Iris pigment epithelial cell (primary cell): ENCODE measurements at places on chromosomes 1 and 21.
A peak's percentile ranks its signal among the peaks of the same experiment; 100 is the strongest.

DNA sequence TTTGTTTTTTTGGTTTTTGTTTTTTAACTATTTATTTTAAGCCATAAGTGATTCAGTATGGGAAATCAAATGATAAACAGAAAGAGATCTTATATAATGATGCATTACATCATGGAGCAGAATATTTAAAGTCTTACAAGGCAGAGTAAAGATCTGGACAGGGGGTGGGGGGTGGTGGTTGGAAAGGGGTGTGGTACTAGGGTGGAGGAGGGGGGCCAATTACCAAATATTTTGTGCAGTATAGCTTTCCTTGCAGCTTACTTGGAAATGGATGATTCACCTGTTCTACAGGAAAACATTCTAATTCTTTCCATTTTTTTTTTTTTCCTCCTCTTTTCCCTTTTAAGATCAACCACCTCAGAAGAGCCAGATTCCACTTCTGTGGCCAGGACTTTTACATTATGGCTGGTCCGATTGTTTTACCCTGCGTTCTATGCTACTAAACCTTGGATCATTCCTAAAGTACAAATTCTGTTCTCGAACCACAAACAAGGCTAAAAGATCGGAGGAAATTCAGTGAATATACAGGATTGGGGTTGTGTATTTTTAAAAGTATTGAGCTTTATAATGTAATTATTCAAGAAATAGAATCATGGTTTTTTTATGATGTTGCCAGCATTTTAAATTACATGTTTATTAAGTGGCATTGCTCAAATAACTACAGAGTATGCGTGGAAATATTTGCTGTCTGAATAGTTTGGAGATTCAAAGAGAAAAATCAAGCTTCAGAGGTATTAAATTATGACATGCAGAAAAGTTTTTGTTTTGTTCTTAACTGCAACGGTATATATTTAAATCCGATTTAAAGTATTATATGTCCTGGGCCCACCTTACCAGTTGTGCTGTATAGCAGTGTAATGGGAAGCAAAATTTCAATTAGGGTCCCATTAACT is 859.5 kb downstream of the USP25 start:
- DNase-seq: no peak

DNA sequence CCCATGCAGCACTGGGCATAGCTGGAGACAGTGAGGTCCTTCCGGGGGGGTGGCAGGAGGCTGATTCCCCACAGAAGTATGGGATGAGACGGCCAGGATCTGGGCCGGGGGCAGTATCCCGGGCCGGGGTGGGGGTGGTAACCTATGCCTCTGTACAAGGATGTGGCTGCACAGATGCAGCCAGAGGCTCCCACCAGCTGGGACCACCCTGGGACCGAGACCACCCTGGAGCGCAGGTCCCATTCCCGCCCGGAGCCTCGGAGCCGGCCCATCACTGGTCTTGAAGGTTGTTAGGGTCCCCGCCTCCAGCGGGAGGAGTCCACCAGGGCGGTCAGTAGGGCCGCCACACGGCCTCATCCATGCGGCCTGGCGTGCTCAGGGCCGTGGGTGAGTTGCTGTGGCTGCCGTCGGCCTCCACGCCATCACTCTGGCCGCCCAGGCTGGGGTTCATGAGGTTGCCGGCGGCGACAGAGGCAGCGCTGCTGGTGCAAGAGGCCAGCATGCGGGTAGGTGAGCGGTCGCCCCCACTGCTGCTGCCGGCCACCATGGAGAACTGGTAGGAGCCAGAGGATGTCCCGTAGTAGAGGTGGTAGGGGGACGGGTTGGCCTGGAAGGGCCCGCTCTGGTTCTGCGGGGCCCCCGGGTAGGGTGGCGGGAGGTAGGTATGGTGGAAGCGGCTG is 28.1 kb downstream of the RUNX3 start:
- no peak for DNase-seq

- DNase-seq: no peak
These were observed 42.6 kb downstream of the SLC44A3 start for GRCh38 chr1:94862718-94863117.

DNA sequence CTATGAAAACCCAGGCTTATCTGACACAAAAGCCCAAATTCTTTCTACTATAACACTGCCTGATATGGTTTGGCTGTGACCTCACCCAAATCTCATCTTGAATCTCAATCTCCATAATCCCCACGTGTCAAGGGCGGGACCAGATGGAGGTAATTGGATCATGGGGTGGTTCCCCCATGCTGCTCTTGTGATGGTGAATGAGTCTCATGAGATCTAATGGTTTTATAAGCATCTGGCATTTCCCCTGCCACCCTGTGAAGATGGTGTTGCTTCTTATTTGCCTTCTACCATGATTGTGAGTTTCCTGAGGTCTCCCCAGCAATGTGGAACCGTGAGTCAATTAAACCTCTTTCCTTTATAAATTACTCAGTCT is 123.3 kb upstream of the USP24 start:
- DNase-seq: no peak

- DNase-seq: no peak
These were observed 146.9 kb downstream of the RWDD3 start for GRCh38 chr1:95380909-95381308.

GRCh38 chr1:1282998-1283397 is 2.8 kb downstream of the SCNN1D start:
- DNase-seq: peak; percentile 36

GRCh38 chr1:163267962-163268361 is 53.8 kb upstream of the NUF2 start:
- DNase-seq: no peak

DNA sequence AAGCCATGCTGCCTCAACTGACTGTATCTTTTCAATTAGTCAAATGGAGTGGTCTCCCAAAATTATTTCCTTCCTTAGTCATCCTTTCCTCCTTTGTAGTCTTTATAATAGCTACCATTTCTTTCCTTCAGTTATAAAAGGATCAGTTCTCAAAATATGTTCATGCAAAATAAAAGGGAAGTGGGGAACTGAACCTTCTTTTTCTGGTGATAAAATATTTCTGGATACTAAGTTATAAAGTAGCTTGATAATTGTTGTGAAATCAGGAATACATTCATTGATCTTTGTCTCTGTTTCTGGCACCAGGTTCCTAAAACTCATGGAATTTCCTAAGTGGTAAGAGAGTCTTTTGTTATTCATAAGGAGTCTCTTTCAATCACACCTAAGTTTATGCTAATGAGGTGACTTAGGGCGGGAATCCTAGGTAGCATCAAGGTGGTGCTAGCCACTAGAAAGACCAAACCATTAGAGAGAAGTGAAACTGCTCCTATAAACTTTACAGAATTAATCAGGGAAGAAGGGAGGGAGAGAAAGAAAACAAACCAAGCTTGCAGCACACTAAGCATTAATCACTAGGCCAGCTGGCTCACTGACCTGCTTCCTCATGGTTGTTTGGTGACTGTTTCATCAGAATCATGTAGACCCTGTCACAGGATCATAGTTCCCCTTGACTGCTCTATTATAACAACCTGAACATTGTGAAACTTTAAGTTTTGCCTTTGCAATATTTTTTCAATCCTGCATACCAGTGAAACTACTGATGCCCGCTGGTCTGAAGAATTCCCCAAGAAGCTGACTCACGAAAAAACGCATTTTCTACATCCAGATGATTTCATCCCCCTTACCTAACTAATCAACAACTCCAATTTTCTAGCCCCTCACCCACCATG is 161.6 kb upstream of the PTBP2 start:
- peak; percentile 99 for DNase-seq
